ENCODE measurements at places on chromosomes 1 and 21.

DNA sequence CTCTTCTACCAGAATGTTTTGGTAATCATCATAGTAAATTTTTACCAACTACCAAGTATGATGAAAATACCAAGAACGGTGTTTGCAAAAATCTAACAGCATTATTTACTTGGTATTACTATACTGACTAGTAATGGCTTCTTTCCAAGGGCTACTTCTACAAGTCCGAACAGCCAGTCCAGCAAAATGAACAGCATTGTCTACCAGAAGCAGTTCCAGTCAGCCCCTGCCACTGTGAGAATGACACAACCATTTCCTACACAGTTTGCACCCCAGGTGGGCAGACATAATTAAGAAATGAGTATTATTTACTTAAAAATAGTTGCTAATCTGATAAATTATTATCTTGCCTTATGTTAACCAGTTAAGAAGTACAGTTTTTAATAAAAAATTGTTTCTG is 33.8 kb upstream of the MYOCOS start:
- H3K36me3 ChIP-seq: peaks cover 77% of the 10 kb centered on the region
- no peak overlapping the region for H3K27ac ChIP-seq
- no peaks in the 10 kb centered on the region for H3K27me3 ChIP-seq
- no peak for DNase-seq
- H3K4me3 ChIP-seq: no peak overlapping the region
- no peaks in the 10 kb centered on the region for H3K4me1 ChIP-seq

- H3K4me1 ChIP-seq: no peaks in the 10 kb centered on the region
- no peak for DNase-seq
- no peak overlapping the region for H3K4me3 ChIP-seq
- H3K27ac ChIP-seq: no peak overlapping the region
These were observed 21.4 kb downstream of the SOX13 start for GRCh38 chr1:204094313-204094729.

GRCh38 chr1:174990382-174990999 is 9.3 kb upstream of the CACYBP start:
- peaks cover 22% of the 10 kb centered on the region for H3K4me1 ChIP-seq
- peak; percentile 67 for DNase-seq
- H3K27ac ChIP-seq: peak overlapping the region; percentile 52
- no peaks in the 10 kb centered on the region for H3K36me3 ChIP-seq
- H3K4me3 ChIP-seq: peak overlapping the region; percentile 55

DNA sequence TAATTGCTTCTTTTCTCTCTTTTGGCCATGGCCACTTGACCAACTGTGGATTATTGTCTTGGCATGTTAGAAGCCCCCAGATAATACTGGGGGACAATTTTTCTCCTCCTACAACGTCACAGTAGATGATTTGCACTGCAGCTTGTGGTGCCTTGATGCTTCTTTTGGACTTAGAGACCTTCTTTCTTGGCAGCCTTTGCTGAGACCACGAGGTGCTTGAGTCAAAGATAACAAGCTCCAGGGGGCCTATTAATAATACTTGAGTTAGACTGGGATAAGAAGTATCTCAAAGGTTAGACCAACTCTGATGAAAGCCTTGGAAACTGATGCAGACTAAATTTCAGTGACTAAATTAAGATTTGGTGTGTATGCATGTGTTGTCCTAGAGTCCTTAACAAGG is 3.2 kb downstream of the PPP1R12B start:
- no peaks in the 10 kb centered on the region for H3K27me3 ChIP-seq
- H3K4me3 ChIP-seq: no peak overlapping the region
- DNase-seq: no peak
- H3K4me1 ChIP-seq: peaks cover 18% of the 10 kb centered on the region
- H3K27ac ChIP-seq: no peak overlapping the region
- H3K36me3 ChIP-seq: no peaks in the 10 kb centered on the region
